Activated naive CD8-positive, alpha-beta T cell treated with anti-CD3 and anti-CD28 coated beads for 36 hours (primary cell): ENCODE measurements at places on chromosomes 1 and 21. TPM values are rescaled to one million over a fixed set of nuclear protein-coding genes. Genes with fewer than 3 reads are reported as not detected.

DNA sequence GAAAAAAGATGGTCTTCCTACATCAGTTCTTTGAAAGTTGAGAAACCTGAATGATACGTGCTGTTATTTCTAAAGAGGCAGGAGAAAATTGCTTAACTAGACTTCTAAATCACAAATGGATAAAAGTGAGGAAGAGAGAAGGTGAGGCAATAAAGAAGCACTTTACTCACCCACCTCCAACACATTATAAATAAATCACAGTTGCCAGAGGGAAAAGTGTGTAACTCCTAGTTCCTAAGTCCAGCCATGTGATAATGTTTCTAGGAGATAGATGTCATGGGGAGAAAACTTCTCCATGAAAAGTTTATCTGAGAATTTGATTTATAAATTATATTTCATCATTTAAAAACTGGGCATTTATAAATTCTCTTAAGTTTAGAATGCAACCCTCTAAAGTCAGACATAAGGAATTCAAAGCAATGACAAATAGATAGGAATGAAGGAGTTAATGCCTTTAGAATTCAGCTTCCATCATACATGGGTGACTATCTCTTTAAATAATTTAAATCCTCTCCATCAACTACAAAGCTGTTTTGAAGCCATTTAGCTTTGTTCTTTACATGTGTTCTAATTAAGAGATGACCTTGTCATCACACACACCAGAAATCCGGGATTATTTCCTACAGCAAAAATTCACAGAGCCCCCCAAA lies 60.0 kb downstream of the NRIP1 start:
- DNase-seq, result no peak

- DNase-seq, result no peak
These were observed 35.8 kb downstream of the IVNS1ABP start for GRCh38 chr1:185281245-185281644.

DNA sequence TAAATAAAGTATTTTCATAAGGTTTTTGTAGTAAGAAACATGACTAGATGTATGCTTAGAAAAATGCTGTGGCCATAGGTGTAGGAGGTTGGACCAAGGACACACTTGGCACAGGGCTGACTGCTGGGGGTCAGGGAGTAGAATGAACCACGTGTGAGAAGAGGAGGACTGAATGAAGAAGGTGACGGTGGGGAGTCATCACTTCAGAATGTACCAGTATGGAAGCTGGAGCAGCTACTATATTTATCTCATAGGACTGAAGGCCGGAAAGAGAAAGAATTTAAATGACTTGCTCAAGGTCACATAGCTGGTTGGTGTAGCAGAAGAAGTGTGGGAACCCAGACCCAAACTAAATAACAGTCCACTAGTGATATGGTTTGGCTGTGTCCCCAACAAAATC lies 79.8 kb upstream of the HAO2 start:
- DNase-seq, result no peak

DNA sequence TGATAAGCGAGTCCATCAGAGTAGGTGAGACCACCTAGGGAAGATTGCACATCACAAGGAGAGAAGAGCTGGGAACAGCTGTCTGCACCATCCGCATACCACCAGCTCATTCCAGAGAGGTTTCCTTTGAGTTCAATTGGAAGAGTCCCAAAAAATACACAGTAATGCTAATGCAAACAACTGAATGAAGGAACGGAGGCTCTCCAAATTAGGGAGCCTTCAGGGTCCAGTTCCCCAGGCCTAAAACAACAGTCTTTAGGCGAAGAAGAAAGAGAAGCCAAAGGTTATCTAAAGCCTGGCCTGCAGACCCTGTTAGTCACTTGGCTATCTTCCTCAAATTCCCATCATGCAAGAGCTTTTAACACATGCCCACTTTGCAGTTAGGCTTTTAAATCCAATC lies 246.4 kb downstream of the PBX1 start:
- DNase-seq, result no peak

DNA sequence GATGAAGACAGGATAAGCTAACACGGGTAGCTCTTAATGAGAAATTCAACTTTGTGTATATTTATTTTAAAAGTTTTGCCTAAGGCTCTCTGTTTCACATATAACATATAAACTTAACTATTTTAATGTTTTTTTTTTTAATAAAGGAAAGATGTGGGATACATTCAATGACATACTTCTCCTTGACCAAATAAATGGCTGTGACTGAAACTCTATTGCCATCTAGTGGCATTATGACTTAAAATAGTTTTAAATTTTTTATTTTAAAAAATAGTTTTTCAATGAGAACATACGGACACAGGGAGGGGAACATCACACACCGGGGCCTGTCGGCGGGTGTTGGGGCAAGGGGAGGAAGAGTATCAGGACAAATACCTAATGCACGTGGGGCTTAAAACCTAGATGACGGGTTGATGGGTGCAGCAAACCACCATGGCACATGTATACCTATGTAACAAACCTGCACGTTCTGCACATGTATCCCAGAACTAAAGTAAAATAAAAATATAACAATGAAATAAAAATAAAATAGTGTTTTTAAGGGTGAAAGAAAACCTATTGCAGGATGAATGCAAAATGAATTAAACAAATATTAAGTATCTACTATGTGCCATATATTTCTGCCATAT lies 83.4 kb downstream of the LYST start:
- DNase-seq, result no peak

DNA sequence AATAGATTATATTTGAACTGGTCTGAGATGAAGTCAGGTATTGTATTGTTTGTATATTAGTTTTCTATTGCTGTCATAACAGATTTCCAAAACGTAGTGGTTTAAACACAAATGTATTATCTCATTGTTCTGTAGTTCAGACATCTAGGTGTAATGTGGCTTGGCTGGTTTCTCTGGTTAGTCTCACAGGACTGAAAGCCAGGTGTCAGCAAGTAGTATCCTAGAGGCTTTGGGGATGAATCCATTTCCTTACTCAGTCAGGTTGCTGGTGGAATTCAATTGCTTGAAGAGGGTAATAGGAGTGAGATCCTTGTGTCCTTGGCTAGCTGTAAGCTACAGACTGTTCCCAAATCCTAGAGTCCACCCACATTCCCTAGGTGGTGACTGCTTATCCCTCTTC lies 675.8 kb downstream of the NCAM2 start:
- DNase-seq, result no peak

DNA sequence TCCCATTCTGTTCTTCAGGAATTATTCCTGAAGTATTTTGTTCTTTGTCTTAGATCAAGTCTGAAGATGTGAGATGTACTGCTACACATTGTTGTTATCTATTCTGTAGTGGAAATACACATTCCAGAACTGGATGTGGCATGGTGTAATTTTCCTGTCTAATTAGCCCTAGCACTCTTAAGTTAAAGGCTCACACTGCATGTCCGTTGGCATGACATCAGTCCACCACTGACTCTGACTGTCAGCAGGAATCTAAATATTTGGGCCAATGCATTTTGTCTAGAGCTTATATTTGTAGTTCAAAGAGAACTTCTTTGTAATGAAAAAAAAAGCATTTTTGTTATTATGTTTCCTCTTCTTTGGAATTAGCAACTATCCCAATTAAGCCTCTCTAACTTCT lies 201.0 kb downstream of the S1PR1 start:
- DNase-seq, result no peak

- DNase-seq, result no peak
These were observed 1129.5 kb downstream of the PLA2G4A start for GRCh38 chr1:187958207-187958606.

DNA sequence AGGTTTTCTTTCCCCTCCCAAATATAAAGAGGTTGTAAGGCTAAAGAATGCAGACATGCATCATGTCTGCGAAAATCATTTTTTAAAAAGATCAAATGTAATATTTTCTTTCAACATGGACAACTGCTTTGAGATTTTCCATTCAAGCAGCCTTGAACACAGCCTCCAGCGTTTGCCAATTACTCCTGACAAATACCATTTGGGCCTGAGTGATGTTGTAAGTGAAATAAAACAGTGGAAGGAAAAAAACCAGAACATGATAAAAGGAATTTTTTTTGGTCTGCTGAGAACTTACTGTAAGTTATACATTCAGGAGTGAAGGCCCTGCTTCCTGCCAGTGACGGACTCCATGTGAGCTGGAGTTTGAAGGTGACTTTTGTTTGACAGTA lies 37.2 kb downstream of the SETD4 start:
- DNase-seq, result no peak

PWP2 gene
- 14.5 TPM for total RNA-seq

ROR1 gene
- total RNA-seq, result not detected

ZBTB21 gene
- total RNA-seq, result 29.7 TPM

PLK3 gene
- total RNA-seq, result 53.3 TPM

FMO5 gene
- total RNA-seq, result 0.31 TPM

PDZK1IP1 gene
- not detected for total RNA-seq
